ENCODE measurements at places on chromosomes 12 and 14.

DNA sequence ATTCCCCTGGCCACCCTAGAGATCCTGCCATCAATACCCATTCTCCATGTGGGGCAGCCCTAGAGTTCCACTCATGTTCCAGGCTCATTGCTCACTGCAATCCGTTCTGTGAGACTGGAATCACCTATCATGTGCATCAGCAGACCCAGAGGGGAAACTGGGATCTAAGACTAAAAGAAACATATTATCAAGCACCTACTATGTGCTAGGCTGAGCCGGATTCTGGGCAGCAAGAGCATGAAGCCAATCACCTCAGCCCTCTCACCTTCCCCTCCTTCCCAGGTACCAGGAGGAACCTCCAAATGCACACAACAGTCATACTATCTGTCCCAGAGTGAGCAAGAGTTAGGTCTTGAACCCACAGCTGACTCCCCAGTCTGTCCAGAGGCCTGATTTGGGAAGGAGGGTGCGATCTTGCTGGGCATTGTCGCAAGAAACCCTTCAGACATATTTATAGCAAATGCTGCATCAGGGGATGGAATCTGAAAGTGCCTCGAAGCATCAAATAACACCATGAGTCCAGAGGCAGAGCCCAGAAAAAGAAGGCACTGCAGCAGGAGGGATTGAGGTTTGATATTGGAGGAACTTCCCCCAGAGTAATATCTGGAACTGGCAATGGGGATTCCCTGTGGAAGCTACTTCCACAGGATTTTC is 6.7 kb upstream of the CACNB3 start:
- DNase-seq, result no peak

DNA sequence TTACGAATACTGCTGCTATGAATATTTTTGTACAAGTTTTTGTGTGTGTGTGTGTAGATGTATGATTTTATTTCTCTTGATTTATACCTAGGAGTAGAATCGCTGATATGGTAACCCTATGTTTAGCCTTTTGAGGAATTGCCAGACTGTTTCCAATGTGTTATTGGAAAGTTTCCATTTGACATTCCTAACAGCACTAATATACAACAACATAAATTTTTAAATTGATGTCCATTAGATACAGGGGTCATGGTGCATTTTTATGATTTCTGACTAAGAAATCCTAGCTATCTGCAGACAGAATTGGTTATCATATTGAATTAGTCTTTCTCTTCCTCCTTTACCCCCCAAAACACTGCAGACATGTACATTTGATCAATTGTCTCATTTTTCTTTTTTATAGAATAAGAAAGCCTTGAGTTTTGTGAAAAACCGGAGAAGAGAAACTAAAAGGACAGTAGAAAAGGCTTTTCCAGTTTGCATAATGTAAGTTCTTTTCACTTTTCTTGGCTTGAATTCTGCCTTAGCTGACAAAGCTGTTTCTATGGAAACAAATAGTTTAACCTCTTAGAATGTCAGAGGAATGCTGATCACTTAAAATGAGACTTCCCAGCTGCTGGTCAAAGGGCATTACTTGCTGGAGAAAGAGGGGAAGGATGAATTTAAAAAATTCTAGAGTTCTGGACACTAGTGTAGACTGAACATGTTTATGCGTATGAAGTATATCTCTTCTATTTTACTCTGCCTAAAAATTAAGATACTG is 28.2 kb downstream of the PALS1 start:
- no peak for DNase-seq

DNA sequence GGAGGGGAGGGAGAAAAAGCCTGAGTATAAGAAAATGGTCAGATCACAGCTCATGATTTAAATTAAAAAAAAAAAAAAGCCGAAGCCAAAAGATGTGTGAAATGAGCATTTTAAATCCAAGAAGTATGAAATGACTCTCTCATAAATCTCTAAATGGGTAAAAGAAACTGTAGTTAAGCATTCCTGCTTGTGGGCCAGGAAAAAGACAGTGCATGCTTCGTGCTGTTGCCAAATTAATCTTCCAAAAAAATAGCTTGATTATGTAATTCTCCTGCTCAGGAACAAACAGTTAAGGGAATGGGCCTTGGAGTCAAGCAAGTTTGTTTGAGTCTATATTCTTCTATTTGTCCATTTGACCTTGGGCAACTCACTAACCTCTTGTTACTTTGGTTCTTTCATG is 325.4 kb upstream of the SEL1L start:
- no peak for DNase-seq

GRCh38 chr14:90472632-90473031 is 75.8 kb downstream of the CALM1 start:
- no peak for DNase-seq

GRCh38 chr14:93060841-93061240 is 54.9 kb downstream of the ITPK1 start:
- DNase-seq, result no peak
